ENCODE measurements at places on chromosomes 11 and 22.

DNA sequence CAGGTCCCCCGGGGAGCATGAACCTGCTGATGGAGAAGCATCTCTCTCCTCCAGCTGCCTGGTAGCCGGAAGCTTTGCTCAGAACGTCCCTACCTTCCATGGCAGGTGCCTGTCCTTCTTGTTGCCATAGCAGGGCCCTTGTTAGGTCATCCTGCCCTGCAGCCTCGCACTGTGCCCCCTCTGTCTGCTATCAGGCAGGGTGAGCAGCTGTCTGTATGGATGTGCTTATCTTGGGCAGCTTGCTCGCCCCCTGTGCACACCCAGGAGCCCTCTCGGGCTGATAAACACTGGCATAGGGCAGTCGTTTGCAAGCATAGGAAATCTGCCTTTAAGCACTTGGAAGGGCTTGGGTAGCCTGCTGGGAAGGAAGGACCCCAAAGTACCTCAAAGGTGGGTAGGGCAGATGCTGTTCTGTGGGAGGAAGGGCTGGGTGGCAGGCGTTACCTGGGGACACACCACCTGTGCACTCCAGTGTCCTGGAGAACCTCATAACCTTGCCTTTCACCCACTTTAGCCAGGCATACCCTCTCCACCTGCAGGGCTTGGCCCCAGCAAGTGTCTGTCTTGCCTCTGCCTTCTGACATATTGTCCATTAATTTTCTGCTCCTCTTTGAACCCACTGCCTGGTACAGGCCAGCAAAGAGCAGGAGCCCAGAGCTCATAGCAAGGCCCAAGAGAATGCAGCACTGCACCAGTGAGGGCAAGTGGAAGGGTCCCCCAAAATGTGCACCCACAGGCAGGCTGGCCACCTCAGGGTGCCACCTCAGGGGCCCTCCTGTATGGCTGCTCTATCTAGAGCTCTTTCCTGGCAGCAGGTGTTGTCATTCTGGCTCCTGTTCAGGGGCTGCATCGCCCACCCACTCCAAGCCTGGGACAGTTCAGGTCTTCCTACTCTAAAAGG, 8.0 kb upstream of the COMT start:
- peak; percentile 63 for DNase-seq

- no peak for DNase-seq
Measured at GRCh38 chr11:102458548-102458947, 6.0 kb upstream of the TMEM123 start.

DNA sequence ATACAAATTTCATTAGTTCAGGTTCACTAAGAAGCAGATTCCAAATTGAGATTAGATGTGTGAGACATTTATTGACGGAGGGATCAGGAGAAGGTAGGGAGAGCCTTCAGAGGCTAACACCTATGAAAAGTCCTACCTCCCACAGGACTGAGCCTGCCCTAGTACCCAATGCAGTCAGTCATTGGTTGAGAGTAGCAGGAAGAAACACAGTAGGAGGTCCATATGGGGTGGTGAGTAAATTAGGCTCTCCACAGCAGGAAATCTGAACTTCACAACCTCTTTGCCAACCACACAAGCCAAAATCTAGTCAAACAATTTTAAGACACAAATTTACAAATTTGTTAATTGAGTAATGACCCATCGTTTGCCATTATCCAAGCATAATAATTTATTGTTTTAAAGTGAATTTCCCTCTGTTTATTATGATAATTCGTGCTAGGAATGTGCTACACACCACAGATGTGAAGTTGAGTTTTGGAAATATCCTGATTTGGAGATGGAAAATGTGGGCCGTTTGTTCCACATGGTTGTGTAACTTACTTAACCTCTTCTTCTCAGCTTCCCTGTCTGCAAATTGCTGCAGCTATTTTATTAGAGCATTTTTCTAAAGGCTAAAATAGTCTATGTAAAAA, 542.1 kb downstream of the ETS1 start:
- DNase-seq, result no peak

- DNase-seq, result no peak
Measured at GRCh38 chr22:20299746-20300136, 20.1 kb downstream of the DGCR6L start.

GRCh38 chr22:19679522-19680101, 34.7 kb upstream of the SEPTIN5 start:
- peak; percentile 81 for DNase-seq
